ENCODE measurements at places on chromosomes 3 and 15.

DNA sequence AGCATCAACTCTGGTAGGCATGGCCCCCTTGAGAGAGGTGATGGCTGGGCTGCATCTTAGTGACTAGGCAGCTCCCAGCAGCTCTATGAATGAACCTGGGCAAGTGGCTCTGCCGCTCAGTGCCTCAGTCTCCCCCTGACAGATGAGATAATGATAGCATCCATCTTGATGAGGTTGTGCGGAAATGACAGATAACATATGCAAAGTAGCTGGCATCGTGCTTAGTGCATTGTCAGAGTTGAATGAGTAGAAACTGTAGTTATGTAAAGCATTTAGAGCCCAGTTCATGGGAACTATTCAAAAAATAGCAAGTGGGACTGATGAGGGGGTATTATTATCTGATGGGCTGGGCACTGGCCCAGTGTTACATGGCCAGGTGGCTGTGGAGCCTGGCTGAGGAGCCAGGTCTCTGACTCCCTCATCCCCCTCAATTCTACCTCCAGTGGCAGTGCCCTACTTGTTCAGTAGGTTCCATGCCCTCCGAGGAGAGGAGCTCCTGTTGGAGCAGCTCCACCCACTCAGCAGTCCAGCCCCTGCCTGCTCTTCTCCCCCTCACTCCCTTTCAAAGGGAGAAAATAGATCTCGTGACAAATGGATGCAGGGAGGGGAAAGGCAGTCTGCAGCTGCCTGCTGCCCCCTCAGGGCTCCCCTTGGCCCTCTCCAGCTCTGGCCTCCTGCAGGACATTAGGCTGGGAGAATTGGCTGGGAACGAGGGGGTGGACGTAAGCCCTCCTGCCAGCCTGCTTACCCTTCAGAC lies 6.6 kb downstream of the PRKCD start:
- no peak for DNase-seq

GRCh38 chr3:114879059-114880031 lies 267.7 kb downstream of the ZBTB20 start:
- DNase-seq: no peak

GRCh38 chr15:85597155-85597815 lies 197.4 kb downstream of the KLHL25 start:
- no peak for DNase-seq

DNA sequence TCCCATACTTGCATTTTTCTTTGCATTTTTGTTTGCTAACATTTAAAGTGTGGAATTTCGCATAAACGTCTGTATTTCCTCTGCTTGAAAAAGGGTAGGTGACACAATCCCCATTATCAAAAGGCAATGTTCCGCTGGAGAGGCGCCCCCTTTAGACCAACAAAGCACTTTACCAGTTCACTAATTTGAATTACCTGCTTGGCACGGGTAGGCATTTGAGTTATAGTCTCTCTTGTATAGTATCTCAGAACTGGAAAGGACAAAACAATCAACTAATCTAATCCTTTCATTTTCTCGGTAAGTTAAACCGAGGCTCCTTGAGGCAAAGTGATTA lies 775 bp upstream of the CCDC39 start:
- no peak for DNase-seq

- peak; percentile 32 for DNase-seq
These were observed 251.0 kb upstream of the ICE2 start for GRCh38 chr15:60729850-60730458.

DNA sequence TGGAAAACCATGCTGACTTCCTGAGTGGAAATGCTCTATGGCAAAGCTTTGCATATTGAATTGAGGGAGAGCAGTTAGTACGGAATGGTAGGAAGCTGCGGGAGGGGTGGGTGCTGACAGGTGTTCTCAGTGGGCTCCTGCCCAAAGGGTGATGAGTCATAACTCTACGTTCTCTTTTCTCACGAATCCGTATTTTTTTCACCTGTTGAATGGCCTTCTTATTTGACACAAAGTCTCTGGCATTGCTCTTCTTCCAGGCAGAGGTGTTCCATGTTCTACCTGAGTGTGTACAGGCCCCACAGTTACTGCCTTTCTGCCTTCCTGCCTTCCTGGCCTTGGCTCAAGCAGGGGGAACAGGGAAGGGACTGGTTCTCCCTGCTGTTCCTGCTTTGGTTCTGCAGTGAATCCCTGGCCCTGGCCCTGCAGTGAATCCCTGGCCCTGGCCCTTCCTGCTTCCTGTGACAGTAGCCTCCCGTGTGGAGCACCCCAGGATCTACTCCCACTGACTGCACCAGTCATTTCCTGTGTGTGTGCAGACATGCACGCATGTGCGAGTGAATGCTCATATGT lies 31.9 kb downstream of the TRAK1 start:
- DNase-seq: no peak

GRCh38 chr15:78035861-78036476 lies 41.5 kb downstream of the TBC1D2B start:
- DNase-seq: no peak

GRCh38 chr3:30597131-30597768 lies 9.2 kb upstream of the TGFBR2 start:
- DNase-seq: no peak

DNA sequence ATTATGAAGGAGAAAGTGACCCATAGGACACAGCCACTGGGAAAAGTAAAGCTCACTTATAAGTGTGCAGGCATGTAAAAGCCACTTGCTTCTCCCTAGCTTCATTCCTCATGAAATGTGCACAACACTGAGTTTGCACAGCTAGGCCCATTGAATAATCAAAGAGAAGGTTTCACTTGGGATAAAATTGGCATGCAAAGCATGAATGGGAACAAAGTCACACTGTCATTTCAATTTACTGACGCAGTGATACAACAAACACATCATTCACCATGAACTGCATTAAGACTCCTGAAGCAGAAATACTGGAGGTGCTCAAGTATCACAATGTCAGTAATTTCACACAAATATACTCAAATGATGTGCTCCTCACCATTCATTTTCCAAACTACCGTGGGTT lies 61.1 kb downstream of the KCNMB2 start:
- DNase-seq: no peak

DNA sequence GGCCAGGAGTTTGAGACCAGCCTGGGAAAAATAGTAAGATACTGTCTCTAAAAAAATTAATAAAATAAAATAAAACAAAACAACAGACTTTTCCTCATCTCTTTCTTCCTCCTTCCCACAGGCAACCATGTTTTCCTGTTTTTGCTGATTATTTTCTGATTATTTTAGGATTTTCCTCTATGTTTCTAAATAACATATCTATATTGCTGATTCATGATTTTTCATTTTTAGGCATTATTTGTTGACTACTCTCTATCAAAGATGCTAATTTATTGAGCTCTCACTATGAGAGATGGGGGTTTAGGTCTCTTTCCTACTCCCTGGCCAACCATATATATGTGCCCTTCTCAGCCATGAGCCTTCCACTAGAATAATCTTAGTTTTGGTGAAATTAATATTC lies 45.4 kb downstream of the SOX14 start:
- no peak for DNase-seq

DNA sequence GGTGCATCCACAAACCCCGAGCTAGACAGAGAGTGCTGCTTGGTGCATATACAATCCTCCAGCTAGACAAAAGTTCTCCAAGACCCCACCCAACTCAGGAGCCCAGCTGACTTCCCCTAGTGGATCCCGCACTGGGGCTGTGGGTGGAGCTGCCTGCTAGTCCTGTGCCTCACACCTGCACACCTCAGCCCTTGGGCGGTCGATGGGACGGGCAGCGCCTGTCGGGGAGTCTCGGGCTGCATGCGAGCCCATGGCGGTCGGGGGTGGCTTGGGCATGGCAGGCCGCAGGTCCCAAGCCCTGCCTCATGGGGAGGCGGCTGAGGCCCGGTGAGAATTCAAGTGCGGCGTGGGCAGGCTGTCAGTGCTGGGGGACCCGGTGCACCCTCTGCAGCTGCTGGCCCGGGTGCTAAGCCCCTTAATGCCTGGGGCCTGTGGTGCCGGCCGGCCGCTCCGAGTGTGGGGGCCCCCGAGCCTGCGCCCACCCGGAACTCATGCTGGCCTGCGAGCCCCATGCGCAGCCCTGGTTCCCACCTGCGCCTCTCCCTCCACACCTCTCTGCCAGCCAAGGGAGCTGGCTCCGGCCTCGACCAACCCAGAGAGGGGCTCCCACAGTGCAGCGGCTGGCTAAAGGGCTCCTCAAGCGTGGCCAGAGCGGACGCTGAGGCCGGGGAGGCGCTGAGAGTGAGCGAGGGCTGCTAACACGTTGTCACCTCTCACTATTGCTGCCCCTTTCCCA lies 31.0 kb downstream of the ZNF589 start:
- no peak for DNase-seq

GRCh38 chr15:52735231-52736089 lies 54.7 kb downstream of the ONECUT1 start:
- peak; percentile 49 for DNase-seq

DNA sequence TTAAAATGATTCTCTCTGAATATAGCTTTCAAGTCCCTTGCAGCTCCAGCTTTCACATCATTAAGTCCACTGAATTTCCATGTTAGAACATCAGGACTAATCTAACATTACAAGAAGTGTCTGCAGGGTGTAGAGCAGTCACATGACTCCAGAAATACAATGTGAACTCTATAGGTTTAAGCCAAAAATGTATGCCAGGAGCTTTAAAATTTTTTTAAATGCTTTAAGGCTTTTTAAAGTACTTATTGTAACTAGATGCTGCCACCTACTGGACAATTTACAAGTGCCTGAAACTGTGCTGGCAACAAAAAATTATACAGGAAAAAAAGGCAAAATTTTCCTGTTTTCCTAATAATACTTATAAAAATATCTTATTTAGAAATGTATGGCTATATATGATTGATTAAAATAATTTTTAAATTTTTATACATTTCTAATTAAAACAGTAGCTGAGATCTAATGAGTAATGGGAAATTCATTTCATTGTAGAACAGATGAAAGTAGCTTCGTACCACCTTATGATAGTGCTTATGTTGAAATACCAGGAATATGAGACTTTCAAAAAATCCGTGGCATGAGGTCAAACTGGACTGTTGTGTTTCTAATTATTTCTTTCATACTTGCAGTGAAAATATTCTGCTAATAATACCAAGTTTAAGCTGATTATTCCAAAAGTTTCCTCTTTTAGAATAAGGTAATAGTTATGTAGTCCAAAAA lies 25.7 kb downstream of the FSIP1 start:
- no peak for DNase-seq

DNA sequence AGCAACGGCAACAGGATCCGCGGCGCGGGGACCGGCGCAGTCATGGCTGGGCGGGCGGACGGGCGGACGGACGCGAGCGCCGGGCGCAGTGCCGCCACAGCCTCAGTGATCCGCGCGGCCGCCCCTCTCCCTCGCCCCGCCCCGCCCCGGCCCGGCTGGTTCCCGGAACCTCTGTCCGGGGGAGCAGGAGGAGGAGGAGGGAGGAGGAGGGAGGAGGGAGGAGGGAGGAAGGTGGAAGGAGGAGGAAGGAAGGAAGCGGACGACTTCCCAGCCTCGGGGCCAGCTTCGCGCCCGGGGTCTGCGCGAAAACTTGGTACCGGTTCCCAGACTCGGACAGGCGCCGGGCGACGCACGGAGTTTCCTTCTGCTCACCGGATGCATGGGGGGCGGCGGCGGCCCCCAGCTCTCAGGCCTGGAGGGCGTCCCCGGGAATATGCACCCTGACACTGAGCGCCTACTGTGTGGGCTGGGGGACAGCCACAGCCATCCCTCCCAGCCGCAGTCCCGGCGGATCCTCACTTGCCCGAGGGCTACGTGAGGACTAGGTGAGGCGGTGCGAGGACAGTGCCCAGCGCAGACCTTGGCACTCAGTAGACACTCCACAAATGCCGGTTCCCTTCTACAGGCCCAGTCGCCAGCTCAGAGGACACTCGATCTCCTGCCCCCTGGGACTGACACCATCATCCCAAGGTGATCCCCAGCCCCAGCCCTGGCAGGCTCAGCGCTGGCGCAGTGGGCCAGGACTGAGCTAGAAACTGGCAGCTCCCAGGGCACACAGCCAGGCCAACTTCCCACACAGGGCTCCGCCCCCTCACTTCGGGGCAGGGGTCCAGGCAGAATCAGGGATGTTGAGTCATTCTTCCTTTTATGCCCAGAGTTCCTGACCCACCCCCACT lies at the start of gene SHISA5:
Gene SHISA5, minus strand, starts transcription at position 124 of the 896 bp plus-strand sequence. Its CDS starts 80 bp downstream, at position 44.
- DNase-seq: no peak

DNA sequence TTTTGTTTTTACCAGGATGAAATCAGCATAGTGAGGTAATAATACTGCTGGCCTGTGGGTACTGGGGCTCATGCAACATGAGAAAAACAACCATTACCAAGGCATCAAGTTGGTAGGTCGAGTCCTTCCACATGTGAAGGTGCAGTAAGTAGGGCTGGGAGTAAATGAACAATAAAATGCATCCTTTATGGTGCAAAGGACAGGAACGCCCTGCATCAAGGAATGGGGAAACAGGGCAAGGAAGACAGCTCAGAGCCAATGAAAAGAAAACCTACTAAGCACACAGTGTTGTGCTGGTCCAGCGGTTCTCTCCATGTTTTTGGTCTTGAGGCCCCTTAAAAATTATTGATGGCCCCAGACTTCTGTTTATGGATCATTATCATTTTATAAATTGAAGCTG lies 168.5 kb upstream of the TPM1 start:
- DNase-seq: no peak

- no peak for DNase-seq
These were observed 63.0 kb downstream of the VPS8 start for GRCh38 chr3:184874709-184875644.

DNA sequence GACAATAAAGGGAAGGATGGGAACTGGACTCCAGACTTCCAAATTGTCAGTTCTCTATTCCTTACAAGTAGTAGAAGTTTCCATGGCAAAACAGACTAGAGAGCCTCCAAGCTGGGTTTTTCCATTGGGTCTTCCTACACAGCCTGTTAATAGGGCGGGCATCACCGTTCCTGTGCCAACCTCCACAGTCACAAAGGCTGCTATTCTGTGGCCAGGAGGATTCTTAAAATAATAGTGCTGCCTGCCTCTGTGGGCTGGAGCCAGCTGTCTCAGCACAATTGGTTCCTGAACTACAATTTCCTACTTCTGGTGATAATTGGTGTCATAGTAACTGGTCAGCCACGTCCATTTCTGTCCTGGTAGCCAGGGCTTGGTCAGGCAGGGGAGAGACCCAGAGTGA lies 38.6 kb downstream of the LYZL4 start:
- no peak for DNase-seq

DNA sequence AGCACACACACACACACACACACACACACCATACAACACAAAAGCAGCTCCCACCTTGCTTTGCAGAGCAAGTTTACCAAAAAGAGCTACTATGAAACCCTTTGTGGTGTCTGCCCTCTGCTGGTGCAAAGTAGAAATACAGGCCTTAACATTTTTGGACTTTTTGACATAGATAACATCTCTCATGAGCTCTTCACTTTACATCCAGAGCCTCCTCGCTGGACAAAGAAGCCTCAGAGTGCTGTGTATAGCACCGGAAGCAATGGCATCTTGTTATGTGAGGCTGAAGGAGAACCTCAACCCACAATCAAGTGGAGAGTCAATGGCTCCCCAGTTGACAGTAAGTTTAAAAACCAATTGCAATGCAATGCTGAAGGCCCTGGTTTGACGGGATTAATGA lies 157.9 kb downstream of the CHL1 start:
- no peak for DNase-seq

DNA sequence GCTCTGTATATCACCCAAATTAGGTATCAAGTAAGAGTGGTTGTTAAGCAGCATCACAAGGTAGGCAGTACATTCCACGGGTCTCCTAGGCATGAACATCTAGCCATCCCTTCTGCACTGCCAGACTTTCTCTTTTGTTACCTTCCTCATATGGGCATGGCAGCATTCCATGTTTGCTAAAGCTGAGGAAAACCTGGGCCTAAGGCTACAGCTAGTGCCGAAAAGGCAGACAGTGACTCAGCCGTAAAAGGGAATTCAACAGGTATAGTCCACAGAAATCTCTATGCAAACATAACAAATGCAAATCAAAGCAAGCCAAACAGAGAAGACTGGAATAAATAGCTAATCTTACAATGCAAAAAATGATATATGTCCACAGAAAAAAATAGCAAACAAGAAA lies 645.4 kb downstream of the ZBBX start:
- no peak for DNase-seq
